ENCODE measurements at places on chromosomes 6 and 20.

- no peak for DNase-seq
Observed at GRCh38 chr6:25061289-25061936, 125.7 kb upstream of the RIPOR2 start.

DNA sequence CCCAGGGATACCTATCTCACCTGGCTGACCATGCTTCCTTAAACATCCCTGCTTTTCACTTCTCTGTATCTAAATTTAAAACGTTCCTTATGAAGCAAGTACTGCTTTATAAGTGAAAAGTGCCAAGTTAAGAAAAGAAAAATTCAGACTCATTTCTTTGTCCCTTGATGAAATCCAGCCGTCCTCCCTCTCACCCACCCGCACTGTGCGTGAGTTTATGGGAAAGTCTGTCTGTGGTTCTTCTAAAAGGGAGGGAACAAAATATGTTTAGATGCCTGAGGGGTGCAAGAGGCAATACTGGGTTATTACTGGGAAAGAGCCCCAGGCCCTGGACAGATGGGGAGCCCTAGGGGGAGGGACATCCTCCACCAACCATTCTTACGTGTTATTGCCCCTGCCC is 31.2 kb downstream of the SPDEF start:
- no peak for DNase-seq

DNA sequence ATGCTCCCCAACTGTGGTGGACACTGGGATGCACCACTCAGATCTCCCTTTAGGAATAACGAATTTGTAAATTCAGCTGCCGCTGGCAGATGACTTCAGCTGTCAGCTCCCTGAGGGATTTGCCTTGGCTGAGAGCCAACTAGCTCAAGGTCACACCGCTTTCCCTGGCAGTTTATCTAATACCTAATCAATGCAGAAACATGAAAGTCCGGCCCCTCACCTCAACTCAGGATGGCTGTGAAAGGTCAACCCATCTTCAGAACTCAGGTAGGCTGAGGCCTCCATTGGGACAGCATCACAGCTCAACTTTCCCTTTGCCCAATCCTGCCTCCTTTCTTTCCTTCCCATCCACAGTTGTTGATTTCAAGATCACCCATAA is 22.8 kb upstream of the SCGN start:
- DNase-seq = no peak

DNA sequence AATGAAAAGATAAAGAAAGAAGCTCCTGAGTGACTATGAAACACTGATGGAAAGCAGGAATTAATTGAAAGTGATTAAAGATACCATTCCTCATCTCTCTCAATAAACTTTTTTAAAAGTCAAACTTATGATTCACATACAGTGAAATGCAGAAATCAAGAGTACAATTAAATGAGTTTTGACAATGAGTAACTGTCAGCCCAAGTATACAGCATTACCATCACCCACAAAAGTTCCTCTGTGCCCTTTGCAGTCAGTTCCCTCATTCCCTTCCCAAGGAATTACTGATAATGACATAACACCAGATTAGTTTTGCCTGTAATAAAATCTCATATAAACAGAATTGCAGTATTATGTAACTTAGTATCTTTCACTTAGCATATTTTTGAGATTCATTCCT is 44.5 kb downstream of the ATG5 start:
- no peak for DNase-seq

DNA sequence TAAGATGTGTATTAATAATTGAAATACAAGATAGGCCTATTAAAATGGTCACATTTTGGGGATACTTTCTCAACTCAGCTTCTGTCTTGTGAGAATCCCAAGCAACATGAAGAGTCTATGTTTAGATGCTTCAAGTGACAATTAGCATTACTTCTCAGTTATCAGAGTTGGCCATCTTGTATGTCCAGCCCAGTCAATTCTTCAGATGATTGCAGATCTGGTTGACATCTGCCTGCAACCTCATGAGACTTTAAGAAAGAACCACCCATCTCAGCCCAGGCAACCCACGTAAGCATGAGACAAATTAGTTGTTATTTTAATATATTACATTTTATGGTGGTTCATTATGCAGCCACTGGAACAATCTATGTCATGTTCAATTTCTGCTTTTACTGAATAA is 256.5 kb downstream of the TENT5A start:
- DNase-seq = no peak

DNA sequence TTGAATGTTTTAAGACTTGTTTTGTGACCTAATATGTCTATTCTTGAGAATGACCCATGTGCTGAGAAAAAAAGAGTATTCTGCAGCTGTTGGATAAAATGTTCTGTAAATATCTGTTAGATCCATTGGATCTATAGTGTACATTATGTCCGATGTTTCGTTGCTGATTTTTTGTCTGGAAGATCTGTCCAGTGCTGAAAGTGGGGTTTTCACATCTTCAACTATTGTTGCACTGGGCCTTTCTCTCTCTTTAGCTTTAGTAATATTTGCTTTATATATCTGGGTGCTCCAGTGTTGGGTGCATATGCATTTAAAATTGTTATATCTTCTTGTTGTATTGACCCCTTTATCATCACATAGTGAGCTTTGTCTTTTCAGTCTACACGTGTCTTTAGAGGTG is 5.7 kb upstream of the SIRPB2 start:
- no peak for DNase-seq

DNA sequence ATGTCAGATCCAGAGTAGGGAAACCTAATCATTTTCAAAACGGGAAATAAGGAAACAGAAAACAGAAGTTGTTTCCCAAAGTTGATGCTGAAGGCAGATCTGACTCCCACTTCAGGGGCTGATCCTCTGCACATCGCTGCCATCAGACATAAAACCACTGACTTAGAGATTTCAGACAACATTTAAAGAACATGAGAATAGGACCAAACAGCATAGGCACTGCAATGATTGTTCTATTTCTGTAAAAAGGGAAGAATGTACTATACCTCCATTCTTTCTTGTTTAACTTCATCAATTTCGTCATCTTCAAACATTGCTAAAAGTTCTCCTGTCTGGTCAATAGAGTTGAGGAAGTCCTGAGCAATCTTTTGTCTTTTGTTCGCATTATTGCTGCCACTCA is 324.7 kb upstream of the RUNX2 start:
- no peak for DNase-seq

DNA sequence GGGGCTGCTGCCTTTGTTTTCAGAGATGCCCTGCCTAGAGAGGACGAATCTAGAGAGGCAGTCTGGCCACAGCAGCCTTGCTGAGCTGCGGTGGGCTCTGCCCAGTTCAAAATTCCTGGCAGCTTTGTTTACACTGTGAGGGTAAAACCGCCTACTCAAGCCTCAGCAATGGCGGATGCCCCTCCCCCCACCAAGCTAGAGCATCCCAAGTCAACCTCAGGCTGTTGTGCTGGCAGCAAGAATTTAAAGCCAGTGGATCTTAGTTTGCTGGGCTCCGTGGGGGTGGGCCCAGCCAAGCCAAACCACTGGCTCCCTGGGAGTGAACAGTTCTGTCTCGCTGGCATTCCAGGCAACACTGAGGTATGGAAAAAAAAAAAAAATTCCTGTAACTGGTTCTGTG is 970.9 kb downstream of the TBC1D32 start:
- DNase-seq = no peak

- no peak for DNase-seq
Observed at GRCh38 chr20:44151621-44152416, 35.2 kb downstream of the JPH2 start.

DNA sequence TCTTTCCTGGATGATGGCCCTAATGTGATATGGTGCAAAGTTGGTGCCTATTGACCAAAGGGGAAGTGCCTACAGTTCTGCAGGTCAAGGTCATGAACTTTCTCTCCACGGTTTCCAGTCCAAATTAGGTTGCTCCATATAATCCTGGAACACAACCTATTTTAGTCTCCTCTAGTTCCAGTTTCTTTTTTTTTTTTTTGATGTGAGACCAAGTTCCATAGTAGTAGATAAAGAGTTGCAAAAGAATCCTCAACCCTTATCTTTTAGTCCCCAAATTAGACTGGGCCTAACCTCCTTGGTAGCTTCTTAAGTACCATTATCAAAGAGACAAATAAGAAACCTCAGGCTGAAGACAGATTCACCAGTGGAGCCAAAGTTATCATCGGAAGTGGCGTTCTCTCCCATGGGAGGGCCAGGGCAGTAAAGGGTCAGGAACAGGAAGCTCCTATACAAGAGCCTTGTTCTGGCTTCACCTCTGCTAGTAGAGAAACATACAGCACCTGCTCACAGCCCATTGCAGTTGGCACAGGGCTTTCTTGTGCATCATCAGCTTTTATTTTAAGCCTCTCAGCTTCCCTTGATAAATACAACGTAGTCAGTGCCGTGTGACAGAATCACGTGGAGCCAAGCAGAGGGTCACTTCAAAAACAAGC is 132.2 kb upstream of the RREB1 start:
- DNase-seq = no peak

DNA sequence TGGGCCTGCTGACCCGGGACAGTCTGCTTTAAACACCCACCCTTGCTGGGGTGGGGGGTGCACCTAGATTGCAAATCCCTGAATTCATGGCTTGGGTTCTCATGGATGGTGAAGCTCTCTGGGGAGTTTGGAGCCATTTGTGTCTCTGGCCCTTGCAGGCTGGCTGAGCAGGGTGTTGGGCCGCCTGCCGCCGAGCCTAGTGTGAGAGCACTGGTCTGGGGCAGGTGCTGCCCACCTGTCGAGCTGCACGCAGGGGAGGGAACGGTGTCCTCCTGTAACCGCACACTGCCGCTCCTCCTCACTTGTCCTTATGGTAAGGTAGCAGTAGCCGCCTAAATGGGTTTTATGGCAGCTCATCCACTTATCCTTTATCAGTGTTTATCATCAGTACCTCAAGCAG is 143.9 kb downstream of the DTNBP1 start:
- no peak for DNase-seq

GRCh38 chr6:119728935-119729334 is 379.4 kb upstream of the MAN1A1 start:
- DNase-seq = no peak

DNA sequence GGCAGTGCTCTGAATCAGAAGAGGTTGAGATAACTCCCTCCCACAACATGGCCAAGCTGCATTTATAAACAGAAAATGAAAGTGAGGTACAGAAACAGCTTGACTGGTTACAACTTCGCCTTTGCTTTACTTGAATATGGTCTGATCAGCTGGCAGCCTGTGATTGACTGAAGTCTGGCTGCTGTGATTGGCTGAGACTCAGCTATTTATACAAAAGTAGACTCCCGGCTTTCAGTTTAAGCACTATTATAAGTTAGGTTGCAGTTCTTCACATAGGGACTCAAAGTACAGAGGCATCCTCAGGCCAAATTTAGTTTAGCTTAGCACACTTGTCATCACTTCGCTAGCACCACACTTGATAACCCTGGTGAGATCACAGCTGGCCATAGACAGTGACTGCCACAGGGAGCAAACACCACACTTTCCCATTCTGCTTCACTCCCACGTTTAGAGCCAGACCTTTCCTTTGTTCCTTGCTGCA is 362.6 kb downstream of the EPM2A start:
- DNase-seq = peak; percentile 40

- no peak for DNase-seq
Observed at GRCh38 chr6:7207720-7208119, 100.0 kb downstream of the RREB1 start.

DNA sequence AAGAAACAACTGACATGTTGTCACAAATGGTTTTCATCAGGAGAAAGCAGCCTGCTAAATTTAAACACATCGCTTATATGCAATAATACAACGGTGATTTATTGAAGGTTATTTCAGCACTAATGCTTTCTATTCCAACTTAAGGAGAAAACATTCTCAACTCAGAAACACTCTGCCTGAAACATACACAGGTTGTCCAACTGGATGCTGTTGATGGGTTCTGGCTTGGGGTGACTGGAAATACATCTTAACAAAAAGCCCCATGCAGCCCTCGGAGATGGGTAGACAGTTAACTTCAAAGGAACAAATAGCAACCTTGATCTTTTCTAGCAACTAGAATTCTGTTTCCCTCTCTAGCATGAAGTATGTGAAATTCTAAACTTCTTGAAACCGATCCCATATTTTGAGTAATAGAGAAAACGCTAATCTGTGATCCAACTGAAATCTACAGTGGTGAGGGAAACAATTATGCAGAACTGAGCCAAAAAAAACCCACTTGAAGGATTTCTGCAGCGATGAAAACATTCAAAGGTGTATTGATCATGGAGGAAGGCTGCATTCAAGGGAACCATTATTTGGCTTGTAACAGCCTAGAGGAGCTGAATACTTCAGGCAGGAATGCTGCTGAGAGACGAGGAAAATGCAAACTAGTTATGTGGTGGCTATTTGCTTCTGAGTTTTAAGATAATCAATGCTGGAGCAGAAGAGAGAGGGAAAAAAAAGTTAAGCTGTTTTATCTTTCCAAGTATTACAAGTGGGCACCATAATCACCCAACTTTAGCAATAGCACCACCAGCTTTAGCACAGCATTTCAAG is 6.9 kb downstream of the ZMYND8 start:
- DNase-seq = no peak

DNA sequence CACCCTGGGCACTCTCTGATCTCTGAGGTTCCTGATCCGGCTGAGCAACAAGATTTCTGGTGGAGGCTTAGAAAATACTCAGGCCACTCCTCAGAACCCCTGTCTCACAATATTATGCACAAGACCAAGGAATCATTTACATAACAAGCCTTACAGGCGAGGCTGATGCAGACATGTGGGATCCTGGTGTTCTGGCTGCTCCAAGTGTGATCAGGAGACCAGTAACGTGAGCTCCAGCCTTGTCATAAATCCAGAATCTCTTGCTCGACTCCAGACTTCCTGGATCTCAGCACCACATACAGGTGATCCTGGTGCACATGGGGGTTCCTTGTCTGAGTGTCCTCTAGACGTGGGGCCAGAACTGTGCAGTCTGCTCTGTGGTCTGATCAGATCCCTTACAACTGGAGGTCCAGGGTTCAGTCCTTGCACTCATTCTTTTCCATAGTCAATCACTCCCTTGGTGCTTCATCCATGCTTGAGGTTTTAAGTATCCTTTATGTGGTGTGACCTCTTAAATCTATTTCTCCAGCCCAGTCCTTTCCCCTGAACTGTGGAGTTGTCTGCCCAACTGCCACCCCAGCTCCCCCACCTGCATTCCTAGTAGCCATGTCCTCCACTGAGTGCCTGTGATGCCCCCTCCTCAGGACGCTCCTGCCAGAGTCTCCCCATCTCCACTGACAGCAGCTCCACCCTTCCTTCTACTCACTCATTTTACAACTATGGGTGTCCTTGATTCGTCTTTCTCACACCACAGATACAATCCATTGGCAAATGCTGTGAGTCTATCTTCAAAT is 5.1 kb downstream of the HLA-C start:
- DNase-seq = no peak

GRCh38 chr20:59807909-59808728 is 125.3 kb downstream of the SYCP2 start:
- no peak for DNase-seq

Data from activated CD4-positive, alpha-beta T cell treated with anti-CD3 and anti-CD28 coated beads, Interleukin-10, Interleukin-2, amounts not matched to agents 100 ng/mL and 50 ng/mL, durations not matched to agents 16 hours and 8 hours (primary cell).